A549 treated with Hydrocortisone at 1 μM for 4 hours (cell line): ENCODE measurements at places on chromosomes 13 and 19. TPM values are rescaled to one million over a fixed set of nuclear protein-coding genes. Genes with fewer than 3 reads are reported as not detected.

ZNF442 gene
- total RNA-seq = not detected in 5 replicates

ZFP82 gene
- 1.5 to 2.1 TPM (median 1.8 TPM) in 5 replicates for total RNA-seq

IL12RB1 gene
- total RNA-seq = not detected in 5 replicates

KRTDAP gene
- total RNA-seq = not detected in 5 replicates

DCLK1 gene
- 0.92 to 1.6 TPM (median 0.97 TPM) in 5 replicates for total RNA-seq

CCL25 gene
- total RNA-seq = not detected in 5 replicates

USHBP1 gene
- total RNA-seq = 0.02 TPM in 1 of 5 replicates, not detected in the others

DIAPH3 gene
- total RNA-seq = 6.1 to 10.8 TPM (median 7.8 TPM) in 5 replicates

PNMA8B gene
- not detected in 5 replicates for total RNA-seq

CCDC8 gene
- total RNA-seq = not detected in 5 replicates
